Immature natural killer cell (primary cell): ENCODE measurements at places on chromosomes 2 and 18.

DNA sequence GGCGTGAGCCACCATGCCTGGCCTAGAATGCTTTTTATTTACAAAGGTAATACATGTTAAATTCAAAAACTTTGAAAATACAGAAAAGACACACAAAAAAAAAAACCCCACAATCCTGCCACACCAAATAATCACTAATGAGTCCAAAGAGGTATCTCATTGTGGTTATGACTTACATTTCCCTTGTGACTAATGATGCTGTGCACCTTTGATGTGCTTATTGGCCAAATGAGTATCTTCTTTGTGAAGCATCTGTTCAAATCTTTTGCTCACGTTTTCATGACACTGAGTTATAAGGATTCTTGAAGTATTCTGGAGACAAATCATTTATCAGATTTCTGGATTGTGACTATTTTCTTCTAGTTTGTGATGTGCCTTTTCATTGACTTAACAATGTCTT, 6.4 kb upstream of the NLRC4 start:
- H3K36me3 ChIP-seq = no peaks in the 10 kb centered on the region
- no peak overlapping the region for H3K27ac ChIP-seq
- no peak for DNase-seq
- no peaks in the 10 kb centered on the region for H3K4me1 ChIP-seq

GRCh38 chr18:37403788-37404187, 161.8 kb downstream of the CELF4 start:
- peaks cover 3% of the 10 kb centered on the region for H3K4me1 ChIP-seq
- no peaks in the 10 kb centered on the region for H3K36me3 ChIP-seq
- DNase-seq = no peak

DNA sequence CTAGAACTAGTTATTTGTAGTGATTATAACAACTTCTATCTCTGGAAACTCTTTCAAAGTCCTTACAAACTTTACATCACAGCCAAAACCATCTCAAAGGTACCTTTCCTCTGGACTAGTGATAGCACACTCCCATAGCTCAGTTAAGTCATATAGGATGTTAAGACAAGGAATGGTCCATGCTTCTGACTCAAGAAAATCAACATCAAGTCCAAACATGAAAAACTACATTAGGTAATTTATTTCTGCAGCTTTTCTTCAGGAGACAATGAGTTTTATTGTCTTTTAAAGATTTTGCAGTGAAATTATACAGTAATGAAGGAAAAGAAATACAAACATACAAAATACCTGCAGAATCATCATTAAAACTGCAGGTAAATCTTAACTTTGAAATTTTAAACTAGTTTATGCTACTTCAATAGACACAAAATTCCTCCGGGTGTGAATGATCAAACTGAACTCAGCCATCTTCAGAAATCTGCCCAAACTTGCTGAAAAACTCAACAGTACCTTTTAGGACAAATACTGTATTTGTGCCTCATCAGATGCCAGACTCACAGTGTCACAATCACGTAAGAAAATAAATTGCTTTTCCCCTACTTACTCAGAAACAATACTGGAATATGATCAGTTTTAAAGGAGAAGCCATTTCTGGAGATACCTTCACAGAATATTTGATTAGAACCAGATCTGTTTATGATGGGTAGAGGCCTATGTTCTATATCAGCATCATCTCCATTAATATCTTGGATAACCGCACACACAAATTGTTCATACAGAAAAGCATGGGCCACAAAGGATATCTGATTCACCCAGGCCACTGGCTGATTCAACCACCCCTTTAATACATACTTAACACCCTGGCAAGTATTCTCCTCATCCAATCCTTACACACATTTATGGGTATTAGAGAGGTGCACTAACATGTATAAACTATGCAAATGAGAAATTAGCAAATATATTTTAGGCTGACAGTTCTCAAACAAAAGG, 2.6 kb downstream of the TMEM131 start:
- H3K27ac ChIP-seq = peak overlapping the region; percentile 3
- H3K27me3 ChIP-seq = no peaks in the 10 kb centered on the region
- DNase-seq = no peak

GRCh38 chr2:216083464-216084281, 2.0 kb downstream of the TMEM169 start:
- no peak for DNase-seq
- peaks cover 60% of the 10 kb centered on the region for H3K4me1 ChIP-seq
- H3K4me3 ChIP-seq = peak overlapping the region; percentile 96
- H3K27me3 ChIP-seq = peaks cover 7% of the 10 kb centered on the region

DNA sequence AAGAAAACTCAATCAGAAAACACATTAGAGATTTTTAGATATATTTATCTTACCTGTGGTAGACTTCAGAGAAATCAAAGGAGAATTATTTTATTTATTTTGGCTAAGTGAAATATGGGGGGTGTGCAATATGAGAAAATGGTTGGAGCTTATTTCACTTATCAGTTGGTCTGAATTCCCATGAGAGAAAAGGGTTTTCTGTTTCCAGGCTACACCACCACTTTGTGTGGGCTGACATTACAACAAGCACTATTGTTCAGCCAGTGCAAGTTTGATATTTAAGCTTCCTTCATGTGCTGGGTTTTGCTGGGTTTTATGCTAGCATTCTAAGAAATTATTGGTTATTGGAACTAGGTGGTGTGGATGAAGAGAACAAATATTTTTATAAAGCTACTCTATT, 33.5 kb downstream of the RMND5A start:
- peaks cover 37% of the 10 kb centered on the region for H3K36me3 ChIP-seq
- no peak overlapping the region for H3K27ac ChIP-seq
- H3K27me3 ChIP-seq = peaks cover 4% of the 10 kb centered on the region
- H3K4me3 ChIP-seq = no peak overlapping the region
- peaks cover 59% of the 10 kb centered on the region for H3K4me1 ChIP-seq
- no peak for DNase-seq

DNA sequence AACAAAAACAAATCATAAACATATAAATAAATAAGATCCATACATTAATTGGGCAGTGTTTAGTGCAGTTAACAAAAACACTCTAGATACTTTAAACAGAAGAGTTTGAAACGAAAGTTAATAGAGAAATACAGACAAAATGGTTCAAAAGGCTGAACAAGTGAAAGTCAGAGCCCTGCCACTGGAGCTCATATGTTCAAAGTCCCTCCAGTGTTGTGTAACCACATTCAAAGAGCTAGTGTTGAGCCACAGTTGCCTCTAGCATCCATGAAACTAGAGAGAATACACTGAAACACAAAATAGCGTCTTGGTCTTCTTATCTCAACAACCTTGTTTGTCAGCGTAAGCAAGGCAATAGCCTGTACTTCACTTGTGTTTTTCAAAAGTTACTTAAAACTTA, 1309.8 kb upstream of the NRXN1 start:
- no peak overlapping the region for H3K27ac ChIP-seq
- no peaks in the 10 kb centered on the region for H3K36me3 ChIP-seq
- H3K4me3 ChIP-seq = no peak overlapping the region
- no peak for DNase-seq
- H3K27me3 ChIP-seq = no peaks in the 10 kb centered on the region
- H3K4me1 ChIP-seq = no peaks in the 10 kb centered on the region

- peaks cover 2% of the 10 kb centered on the region for H3K27me3 ChIP-seq
- DNase-seq = peak; percentile 38
- peak overlapping the region; percentile 74 for H3K27ac ChIP-seq
- peaks cover 63% of the 10 kb centered on the region for H3K4me1 ChIP-seq
- H3K36me3 ChIP-seq = peaks cover 9% of the 10 kb centered on the region
Observed at GRCh38 chr2:24586955-24587354, 95.9 kb downstream of the NCOA1 start.

- H3K36me3 ChIP-seq = peaks cover 34% of the 10 kb centered on the region
- H3K4me3 ChIP-seq = no peak overlapping the region
- no peak overlapping the region for H3K27ac ChIP-seq
- no peaks in the 10 kb centered on the region for H3K27me3 ChIP-seq
- H3K4me1 ChIP-seq = peaks cover 2% of the 10 kb centered on the region
- DNase-seq = no peak
Observed at GRCh38 chr2:135840601-135841000, 3.6 kb upstream of the LCT start.
